ENCODE measurements at places on chromosomes 16 and 17.

- no peak for DNase-seq
These were observed 3.4 kb upstream of the PITPNM3 start for GRCh38 chr17:6559753-6560215.

DNA sequence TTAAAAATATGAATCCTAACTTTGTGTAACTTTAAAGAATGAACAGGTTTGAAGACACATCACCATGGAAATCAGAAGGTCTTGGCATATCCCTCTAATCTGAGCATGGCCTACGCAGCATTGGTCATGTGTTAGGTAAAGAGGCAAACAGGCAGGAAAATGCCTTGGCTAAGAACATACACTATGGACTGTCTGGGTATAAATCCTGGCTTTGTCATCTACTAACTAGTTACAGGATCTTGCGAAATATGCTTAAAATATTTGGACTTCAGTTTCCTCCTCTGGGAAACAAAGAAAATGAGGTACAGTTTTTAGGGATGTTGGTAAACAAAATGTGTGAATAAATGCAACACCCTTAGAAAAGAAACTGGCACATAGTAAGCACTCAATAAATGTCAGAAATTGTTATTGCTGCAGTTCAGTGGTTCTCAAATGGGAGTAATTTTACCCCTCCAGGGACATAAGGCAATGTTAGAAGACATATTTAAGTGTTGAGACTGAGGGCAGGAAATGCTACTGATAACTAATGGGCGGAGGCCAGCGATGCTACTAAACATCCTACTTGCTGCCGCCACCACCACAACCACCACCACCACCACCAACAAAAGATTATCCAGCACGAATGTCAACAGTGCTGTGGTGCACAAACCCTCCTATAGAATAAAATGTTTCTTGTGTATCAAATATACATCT, 770.8 kb upstream of the SOX9 start:
- no peak for DNase-seq

DNA sequence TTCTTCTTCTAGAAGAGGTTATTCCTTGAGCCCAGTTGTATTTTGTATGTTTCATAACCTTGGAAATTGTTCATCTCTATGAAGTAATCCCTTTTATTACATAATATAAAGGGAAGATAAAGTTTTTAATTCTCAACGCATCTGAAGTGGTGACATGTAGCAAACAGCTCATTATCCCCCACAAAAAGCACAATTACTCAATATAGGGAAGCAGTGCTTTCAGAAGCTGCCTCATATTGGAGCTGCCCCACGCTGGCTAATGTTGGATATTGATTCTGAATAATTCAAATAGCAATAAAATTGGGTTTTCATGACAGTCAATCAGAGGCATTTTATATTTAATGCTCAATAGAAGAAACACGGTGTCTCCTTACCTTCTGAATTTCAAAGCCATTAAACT, 604.3 kb upstream of the RBFOX1 start:
- no peak for DNase-seq

DNA sequence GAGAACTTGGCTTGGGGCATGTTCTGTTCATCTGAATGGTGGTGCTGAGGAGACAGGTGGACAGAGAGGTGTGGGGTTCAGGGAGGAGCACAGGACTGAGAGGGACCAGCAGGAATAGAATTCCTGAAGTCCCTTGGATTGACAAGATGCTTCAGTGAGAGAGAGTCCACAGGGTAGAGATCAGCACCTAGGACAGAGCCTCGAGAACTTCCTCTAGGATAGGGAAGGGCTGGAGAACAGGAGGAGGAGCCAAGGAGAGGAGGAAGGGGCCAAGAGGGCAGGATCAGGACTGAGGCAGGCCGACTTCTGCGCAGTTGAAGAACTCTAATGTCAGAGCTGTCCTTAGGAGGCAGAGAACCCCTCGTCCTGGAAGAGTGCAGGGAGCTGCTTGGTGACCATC, 138.4 kb downstream of the PRKCB start:
- no peak for DNase-seq

- peak; percentile 53 for DNase-seq
These were observed 1.5 kb downstream of the GRIN2A start for GRCh38 chr16:10180771-10181163.

GRCh38 chr17:30557916-30558685, 80.9 kb downstream of the GOSR1 start:
- no peak for DNase-seq

DNA sequence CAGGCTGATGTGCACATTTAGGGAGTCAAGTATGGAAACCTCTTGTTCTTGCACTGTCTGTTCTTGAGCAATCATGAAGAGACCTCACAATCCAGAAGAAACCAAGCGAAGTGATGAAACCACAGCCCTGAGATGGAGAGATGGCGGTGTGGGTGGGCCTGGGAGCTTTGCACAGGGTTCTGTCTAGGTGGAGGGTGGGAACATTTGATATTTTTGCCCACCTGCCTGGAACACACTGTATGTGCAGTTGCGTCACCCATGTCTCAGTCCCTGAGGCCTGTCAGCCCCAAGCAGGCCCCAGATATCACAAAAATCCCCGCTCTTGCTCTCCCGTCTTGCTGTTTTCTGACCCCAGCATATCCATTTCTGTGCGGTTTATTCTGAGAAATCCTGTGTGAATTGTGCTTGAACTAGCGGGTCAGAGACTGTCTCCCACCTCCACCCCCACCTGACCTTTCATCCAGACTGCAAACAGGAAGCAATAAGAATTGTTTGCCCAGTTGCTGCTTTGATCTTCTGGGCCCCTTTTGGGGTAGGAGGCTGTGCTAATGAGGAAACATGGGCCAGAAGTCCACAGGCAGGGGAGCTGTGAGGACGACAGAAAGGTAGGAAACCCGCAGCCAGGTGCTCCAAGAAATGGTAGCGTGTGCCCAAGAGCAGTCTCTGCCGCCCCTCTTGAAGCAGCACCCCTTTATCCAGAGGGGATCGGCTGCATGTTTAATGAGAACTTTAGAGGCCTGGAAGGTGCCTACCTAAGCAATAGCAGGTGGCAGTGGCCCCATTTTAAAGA, 183.8 kb downstream of the CCDC182 start:
- no peak for DNase-seq

DNA sequence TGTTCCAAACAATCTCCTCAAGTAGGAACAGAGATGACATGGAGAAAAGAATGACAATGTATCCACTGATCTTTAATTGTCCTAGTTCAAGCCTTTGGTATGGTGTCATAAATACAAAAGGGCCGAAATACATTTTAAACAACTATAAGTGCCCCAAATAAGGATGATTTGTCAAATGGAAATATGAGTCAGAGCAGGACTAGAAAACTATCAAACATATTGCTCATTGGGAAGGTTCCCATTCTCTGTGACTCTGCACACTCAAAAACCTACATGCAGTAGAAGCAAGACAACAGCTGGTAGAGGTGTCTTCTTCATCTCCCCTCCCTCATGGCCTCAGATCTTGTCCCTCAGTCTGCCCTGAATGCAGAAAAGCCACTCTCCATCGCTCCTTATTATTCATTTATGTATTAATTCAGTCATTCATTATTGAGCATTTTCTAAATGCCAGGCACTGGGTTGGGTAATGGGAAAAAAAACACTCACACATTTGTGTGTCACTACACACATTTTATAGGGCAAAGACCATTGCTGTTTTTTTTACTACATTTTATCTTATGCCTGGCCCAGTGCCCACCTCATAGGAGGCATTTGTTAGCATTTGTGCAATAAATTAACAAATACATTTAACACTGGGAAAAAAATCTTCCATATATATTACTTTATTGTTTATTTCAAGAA, 10.1 kb downstream of the CA10 start:
- DNase-seq = no peak

DNA sequence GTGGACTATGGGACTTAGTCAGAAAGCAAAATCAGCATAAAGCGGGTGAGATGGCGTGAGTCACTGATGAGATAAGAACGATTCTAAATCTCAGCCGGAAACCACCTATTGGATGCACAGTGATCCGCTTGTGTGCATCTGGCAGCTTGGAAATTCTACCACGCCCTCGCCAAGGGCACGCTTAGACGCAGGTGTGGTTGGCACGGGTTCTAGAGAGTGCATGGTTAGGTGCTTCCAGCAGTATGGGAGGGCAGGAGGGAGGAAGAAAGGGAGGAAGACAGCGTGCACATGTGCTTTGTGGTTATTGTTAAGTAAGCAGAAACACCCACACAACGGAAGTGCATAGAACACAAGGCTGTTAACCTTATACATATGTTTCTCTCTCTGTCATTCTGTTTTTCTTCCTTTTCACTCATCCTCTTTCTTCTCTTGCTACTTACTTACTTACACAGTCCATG, 374.0 kb upstream of the ASIC2 start:
- no peak for DNase-seq

GRCh38 chr17:29618272-29619065, 4.2 kb downstream of the CORO6 start:
- no peak for DNase-seq

DNA sequence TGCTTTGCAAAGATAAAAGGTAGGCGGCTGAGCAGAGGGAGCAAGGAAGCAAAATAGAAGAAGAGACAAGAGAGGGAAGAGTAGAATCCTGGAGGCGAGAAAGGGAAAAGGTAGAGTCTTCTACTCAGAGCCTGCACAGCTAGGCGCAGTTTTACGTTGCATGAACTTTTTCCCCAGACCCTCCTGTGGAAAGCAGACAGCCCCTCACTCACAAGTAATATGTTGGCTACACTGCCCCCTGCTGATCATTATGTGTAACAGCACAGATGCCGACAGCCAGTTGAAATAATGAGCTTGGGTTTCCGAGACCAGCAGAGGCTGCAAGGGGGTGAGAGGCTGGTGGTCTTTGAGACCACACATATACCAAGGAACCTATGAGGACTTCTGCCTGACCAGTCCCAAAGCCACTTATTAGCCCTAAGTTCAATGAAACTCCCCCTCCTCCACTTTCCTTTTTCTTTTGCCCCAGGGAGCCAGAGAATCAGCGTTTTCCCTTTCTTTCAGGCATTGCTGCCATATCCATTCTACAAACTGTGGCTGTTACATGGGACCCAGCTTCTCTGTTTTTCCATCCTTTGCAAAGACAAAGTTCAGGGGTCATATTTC, 22.5 kb upstream of the CMTR2 start:
- DNase-seq = no peak

DNA sequence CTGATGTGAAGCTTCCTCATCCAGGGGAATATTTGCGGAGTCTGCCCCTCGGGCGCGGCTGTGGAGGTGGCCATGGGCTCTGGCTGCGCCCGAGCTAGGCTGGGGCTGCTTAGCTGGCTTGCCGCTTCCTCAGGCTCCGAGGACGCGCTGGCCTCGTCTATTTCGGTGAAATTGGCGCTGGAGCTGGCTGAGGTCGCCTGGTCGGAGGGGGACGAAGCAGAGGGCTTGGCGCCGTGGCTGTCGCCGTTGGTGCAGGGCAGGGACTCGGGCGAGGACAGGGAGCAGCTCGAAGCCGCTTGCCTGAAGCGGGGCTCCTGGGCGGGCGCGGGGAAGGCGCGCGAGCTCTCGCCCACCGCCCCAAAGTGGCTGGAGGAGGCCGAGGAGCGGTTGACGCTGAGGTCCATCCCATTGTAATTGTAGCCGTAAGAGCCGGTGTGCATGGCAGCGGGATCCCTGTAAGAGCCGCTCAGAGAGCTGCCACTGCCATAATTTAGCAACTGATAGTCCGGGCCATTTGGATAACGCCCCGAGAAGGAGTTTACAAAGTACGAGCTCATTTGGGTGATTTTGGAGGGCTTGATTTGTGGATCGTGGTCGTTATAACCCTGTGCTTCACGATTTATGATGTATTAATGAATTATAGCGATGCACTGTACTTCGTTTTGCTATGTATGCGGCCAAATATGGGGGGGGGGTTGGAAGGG, at the start of gene HOXB5:
TSS of gene HOXB5 (minus strand) at position 654 of the 704 bp plus-strand sequence. CDS start at position 557, 97 bp downstream.
- no peak for DNase-seq

DNA sequence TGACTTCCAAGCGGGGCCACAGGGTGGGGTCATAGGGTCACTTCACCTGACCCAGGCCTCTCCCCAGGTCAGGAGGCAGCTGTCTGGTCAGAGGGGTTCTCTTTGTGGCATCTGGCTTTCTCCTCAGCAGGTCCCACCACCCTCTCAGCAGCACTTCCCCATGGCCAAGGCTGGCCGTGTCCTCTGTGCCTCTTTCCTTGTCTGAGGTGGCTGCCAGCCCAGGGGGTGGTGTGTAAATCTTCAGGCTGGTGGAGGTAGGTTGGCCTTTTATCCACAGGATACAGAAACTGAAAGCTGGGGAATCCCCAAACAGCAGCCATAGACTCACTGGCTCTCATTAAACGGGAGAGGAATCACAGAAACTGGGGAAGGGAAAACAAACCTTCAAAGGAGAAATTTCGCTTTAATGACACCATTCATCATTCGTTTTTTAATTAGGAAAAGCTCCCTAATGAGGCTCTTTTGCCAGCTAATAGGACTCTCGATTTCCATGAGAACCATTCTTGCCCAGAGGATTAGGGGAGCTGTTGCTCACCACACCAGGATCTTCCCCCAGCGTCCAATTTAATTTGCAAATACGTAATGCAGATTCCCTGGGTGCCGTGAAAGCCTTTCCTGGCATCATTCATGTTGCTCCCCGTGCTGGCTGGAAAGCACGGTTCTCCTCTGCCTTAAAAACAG, 18.0 kb downstream of the C17orf75 start:
- no peak for DNase-seq

- DNase-seq = no peak
These were observed 28.0 kb downstream of the ARHGAP23 start for GRCh38 chr17:38456031-38456815.

GRCh38 chr16:86100205-86101136, 201.5 kb downstream of the IRF8 start:
- DNase-seq = no peak

GRCh38 chr17:45896803-45897693, 2.7 kb downstream of the MAPT start:
- no peak for DNase-seq

DNA sequence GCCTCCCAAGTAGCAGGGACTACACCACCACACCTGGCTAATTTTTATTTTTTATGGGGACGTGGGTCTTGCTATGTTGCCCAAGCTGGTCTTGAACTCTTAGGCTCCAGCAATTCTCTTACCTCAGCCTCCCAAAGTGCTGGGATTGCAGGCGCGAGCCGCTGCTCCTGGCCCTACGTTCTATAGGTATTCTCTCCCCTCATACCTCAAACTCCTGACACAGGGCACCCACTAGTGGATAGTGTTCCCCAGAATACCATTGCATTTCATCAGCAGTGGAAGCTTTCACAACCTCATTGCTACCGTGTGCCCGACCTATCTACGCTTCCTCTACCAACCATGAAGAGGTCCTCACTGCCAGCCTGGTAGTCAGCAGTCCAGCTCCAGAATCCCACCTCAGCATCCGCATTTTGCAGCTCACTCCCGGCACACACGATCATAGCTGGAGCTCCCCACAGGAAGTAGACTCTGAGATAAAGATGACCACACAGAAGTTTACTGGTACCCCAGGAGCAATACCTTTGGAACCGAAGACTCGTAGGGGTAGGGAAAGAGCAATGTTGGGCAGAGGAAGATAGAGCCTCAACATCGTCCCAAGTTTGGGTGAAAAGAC, 9.3 kb downstream of the CTRB2 start:
- DNase-seq = no peak

- DNase-seq = no peak
These were observed 727 bp upstream of the TENT4B start for GRCh38 chr16:50152351-50152806.

- no peak for DNase-seq
These were observed 23.6 kb upstream of the CBX2 start for GRCh38 chr17:79754370-79754769.

GRCh38 chr16:11407047-11407982, 62.1 kb downstream of the RMI2 start:
- DNase-seq = peak; percentile 41

- no peak for DNase-seq
These were observed 62.9 kb upstream of the AMZ2 start for GRCh38 chr17:68184816-68185436.
